ENCODE measurements at places on chromosomes 4 and X.

GRCh38 chr4:179843370-179843769 lies 2399.8 kb upstream of the TENM3 start:
- DNase-seq = no peak

DNA sequence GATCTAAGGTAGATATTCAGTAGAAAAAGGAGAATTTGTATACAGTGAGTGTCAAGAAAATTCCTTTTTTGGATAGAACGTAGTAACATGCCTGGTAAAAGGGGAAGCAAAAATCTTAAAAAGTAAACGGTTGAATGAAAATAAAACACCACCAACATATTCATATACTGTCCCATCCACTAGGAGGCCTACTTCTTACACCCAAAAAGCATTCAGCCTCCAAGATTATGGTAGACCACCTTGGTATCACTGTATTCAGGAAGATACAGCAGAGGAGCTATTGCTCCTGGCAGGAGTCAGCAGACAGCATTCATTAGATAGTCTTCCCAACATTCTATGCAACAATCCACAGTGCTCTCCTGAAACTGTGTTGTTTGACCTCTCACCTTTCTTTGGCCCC lies 274.6 kb upstream of the MAGEB2 start:
- no peak for DNase-seq

GRCh38 chr4:47210828-47211227 lies 179.5 kb downstream of the GABRB1 start:
- no peak for DNase-seq

DNA sequence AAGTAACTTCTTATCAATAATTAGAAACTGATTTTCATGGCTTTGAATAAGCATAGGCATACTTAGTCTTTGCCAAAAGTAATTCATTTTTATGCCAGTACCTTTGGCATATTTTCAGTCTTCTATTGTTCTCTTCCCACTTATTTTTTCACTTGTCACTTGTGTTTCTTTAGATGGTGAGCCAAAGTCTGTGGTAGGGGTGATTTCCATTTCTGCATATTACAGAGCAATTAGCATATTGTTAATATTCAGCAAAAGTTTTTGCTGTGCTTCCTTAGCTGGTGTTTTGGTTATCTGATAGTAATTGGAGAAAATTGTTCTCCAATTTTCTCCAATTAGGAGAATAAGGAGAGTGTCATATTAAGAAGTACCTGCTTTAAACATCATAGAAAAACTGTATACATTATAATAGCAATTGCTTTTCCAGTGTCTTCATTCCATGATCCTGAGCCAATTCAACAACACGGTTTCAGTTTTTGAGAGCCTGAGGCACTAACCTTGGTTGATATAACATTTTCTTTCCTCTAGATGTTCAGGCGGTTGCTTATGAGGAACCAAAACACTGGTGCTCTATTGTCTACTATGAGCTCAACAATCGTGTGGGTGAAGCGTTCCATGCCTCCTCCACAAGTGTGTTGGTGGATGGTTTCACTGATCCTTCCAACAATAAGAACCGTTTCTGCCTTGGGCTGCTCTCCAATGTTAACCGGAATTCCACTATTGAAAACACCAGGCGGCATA lies 64.7 kb downstream of the SMAD1 start:
- DNase-seq = no peak

- DNase-seq = no peak
These were observed 86.8 kb downstream of the ABLIM2 start for GRCh38 chr4:8071766-8072165.

GRCh38 chr4:148367756-148368155 lies 74.5 kb downstream of the NR3C2 start:
- no peak for DNase-seq

- no peak for DNase-seq
These were observed 11.6 kb downstream of the SAP30 start for GRCh38 chr4:173382349-173382748.

- DNase-seq = no peak
These were observed 77.6 kb downstream of the FBXL5 start for GRCh38 chr4:15577508-15577907.

GRCh38 chrX:103793545-103793940 lies 16.9 kb downstream of the PLP1 start:
- no peak for DNase-seq

DNA sequence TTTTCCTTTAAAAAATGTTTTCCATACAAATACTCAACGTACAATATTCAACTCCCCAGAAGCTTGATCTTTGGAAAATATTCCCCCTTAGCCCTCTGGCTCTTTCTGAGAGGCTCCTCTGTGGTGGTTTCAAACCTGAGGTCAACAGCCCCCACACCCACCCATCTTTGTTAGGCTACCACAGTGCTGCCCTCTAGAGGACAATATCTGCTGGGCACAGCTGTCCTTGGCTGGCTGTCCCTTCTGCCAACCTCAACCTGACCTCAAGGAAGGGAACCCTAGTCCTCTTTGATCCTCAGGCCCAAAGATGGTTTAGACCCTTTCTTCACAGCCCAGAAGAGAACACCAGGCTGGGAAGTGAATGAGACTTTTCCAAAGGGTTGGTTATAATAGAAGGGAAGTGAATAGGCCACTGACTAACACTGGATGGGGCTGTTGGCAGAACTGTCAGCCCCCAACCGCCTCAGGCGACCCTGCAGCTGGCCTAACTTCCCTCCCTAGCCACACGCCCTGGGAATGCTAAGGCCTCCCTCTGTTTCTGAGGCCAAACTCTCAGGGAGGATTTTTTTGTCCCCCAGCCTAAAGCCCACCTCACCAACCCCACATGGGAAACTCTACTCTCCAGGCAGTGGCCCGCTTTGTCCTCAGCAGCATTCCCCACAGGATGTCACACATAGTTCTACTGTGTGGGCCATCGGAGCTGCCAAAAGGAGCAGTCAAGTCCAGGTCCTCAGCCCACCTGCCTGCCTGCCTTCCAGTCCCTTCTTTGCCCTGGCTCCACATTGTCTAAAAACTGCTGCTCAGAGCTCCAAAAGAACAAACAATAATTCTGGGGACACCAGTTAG lies 34.3 kb downstream of the NYX start:
- DNase-seq = no peak

DNA sequence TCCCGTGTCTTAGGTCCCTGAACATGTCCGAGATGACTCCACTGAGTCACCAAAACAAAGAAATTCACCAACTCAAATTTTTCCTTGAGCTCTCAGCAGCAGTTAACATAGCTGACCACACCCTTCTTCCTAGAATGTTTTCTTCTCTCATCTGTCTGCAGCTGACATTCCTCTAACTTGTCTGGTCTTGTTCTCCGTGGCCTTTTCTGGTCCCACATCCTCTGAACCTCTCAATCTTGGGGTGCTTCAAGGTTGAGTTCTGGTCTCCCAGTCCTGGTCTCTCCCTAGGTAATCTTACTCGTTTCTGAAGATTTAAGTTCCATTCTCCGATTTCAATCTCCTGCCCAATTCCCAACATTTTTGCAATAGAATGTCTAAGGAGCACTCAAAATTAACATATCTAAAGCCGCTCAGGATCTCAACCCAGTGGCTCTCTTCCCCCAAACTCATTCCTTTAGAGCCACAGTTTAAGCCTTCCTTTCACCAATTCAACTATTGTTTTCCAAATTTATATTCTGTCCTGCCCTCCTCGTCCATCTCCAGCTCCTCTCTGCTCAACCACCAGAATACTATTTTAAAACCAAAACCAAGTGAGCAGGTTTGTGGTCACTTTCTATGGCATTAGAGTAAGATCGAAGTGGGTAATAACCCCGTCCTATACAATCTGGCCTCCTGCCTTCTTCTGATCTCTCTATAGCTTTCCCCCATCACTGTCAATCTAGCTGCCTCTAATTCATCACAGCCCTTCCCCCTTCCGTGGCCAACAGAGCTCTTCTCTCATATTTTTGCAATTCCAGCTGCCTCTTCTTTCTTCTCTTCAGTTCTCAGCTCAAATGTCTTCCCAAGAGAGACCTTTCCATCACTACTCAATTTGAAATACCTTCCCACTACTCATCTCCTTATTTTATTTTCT lies 1.2 kb downstream of the TRIML2 start:
- DNase-seq = no peak

GRCh38 chr4:142752202-142752786 lies 93.8 kb downstream of the INPP4B start:
- no peak for DNase-seq

- DNase-seq = no peak
These were observed 17.8 kb downstream of the ZDHHC9 start for GRCh38 chrX:129825746-129826505.

- DNase-seq = no peak
These were observed 21.3 kb upstream of the PDGFC start for GRCh38 chr4:156992943-156993342.

GRCh38 chrX:153971450-153972367 lies at the start of gene HCFC1:
Gene HCFC1, minus strand, starts transcription at chrX:153971818. Its CDS starts 978 bp downstream, at chrX:153970840.
- peak; percentile 84 for DNase-seq

- DNase-seq = no peak
These were observed 91.1 kb downstream of the RBM46 start for GRCh38 chr4:154872198-154872597.

DNA sequence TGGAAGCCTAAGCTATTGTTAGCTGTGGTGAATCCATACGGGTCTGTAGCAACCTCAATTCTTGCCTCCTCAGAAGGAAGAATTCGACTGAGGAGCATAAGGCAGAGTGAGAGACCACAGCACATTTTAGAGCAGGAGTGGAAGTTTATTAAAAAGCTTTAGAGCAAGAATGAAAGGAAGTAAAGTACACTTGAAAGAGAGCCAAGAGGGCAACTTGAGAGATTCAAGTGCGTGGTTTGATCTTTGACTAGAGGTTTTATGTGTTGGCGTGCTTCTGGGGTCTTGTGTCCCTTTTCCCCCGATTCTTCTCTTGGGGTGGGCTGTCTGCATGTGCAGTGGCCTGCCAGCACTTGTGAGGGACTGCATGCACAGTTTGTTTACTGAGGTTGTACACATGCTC lies 880.6 kb upstream of the INTU start:
- DNase-seq = no peak

DNA sequence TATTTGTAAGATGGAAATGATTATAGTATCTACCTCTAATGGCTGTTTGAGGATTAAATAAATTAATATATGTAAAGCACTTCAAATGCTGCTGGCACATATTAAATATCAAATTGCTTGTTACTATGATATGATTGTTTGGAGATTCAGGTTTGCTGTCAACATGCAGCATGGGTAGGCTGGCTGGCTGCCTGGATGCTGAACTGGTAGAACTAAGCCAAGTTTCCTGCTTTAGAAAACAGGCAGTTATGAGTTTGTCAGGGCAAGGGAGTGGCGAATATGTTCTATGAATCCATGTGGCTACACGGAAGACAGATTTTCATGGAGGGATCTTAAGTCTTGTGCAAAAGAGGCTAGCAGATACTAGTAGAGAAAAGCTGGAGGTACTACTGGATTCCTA lies 239.6 kb downstream of the GBA3 start:
- no peak for DNase-seq

DNA sequence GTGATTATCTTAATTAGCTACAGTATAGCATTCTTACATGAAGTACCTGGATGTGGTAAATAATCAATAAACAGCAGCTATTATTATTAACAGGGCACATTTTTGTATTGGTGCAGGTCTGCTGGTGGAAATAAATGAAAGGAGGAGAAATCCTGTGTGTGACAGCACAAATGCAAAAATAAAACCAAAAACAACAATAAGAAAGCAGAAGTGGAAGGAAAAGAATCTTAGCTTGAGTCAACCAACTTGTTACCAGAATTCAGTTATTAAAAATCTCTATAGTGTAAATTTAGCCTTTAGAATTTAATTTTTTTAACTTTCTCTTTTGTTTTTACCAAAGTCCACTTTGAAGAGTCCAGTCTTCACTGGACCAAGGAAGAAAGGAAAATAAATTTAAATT lies 63.1 kb upstream of the LSM6 start:
- DNase-seq = no peak

DNA sequence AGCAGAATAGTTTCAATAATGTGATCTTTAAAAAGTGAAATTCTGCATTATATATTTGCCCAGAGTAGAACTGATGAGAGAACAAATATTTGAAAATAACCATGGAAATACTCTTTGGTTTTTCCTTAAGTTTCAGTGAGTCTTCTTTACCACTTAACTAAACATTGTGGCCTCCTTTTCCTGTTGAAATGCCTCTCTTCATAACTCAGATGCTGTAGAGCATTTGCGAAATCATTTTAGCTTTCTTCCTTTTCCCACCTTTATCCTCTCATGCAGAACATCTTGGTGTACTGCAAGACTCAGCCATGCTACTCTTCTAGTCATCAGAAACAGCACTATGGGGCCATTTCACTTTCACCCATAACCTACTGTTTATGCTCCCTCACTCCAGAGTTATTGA lies 48.2 kb downstream of the CASK start:
- DNase-seq = no peak

DNA sequence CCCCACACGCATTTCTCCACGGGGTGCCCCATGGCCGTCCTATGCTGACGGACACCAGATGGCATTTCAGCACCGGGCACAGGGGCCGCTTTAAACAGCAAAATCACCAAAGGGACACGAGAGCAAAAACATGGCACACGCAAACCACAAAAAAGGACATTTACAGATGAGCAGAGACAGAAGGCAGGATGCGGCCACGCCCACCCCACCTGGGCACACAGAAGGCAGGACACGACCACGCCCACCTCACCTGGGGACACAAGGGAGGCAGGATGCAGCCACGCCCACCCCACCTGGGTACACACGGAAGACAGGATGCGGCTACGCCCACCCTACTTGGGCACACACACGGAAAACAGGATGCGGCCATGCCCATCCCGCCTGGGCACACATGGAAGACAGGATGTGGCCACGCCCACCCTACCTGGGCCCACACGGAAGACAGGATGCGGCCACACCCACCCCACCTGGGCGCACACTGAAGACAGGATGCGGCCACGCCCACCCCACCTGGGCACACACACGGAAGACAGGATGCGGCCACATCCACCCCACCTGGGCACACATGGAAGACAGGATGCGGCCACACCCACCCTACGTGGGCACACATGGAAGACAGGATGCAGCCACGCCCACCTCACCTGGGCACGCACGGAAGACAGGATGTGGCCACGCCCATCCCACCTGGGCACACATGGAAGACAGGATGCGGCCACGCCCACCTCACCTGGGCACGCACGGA lies 69.1 kb downstream of the FAM53A start:
- no peak for DNase-seq
